ENCODE measurements at places on chromosomes 11 and 22.

DNA sequence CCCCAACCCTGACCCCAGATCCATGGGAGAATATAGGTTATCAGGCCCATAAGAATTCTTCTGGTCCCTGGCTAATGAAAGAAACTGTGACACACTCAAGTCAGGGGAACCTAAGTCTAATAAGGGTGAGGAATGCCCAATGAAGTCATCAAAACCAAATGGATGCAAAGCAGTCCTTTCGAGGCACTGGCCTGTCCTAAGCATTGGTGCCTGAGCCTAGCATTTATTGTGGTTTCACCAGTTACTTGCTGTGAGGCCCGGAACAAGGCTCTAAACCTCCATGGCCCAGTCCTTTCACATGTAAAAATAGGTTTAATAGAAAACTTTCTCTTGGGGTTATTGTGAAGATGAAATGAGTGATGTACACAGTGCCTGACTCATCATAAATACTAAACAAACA, 712.6 kb downstream of the DLG2 start:
- no peak for DNase-seq

- no peak for DNase-seq
Observed at GRCh38 chr11:102936864-102937509, 18.5 kb downstream of the MMP13 start.

DNA sequence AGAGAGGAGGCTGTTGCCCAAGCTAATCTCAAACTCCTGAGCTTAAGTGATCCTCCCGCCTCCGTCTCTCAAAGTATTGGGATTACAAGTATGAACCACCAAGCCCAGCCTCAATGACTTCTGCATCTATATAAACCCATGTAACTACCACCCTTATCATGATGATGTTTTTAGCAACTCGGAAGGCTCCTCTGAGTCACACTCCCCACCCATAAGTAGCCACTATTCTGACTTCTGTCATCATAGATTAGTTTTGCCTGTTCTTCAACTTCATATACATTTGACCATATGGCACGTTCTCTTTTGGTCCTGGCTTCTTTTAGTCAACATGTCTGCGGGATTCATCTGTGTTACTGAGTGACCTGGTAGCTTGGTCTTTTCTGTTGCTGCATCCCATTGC, 6.4 kb upstream of the FOSL1 start:
- DNase-seq = no peak

- DNase-seq = no peak
Observed at GRCh38 chr11:62976109-62976508, 8.7 kb downstream of the SLC22A6 start.

All from hypothalamus (tissue), 51 donors.